Dermis blood vessel endothelial cell (primary cell): ENCODE measurements at places on chromosomes 5 and 9.
A peak's percentile ranks its signal among the peaks of the same experiment; 100 is the strongest.

- DNase-seq = no peak
Observed at GRCh38 chr5:159337016-159337955, 7.0 kb upstream of the IL12B start.

DNA sequence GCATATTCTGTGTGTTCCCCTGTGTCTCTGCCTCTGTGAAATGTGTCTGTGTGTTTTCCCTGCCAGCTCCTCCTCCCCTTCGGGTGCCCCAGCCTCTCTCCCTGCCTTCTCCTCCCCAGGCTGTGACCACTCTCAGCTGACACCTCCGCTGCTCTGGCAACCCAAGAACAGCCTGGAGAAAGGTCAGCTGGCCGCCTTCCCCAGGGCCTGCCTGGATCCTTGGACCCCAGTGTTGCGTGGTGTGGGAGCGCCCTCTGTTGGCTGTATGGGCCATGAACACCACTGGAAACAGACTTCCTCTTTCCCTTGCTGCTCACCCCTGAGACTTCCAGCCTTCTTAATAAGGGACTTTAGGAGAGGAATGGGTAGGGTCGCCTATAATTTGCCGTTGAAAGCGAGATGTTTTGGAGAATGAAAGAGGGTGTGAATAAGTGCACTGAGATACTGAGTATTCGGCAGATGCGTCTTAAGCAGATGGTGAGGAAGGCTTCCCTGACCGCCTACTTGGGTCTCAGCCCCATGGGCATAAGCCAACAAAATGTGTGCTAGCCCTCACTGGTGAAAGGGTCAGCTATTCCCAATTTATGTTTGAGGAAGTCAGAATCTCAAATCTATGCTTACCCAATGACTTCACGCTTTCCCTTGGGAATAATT, 114.9 kb upstream of the TRIM32 start:
- DNase-seq = peak; percentile 60

GRCh38 chr5:149410721-149411432, 31.8 kb upstream of the IL17B start:
- no peak for DNase-seq

DNA sequence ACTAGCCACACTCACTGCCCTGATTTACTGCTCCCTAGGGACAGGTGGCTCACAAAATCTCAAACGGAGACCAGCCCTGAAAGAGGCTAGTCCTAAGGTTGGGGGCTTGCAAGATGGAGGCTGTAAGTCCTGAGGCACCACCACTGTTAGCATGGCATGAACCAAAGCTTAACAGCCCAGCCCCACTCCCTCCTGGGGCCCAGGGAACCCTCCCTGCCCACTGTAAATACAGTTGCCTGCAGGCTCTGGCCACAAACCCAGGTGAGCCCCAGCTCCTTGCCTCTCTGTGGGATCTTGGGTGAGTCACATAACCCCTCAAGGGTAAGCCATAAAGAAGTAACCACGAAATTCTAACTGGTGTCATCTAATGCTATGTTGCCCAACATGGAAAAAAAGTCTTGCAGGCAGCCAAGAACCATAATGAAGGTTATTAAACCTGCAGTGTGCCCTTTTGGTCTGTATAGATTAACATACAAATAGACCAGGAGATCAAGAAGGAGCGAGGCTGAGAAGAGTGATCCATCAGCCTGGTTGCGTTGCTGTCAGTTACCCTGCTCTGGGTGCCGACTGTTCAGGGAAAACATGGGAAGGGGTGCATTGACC, 1.7 kb upstream of the POMT1 start:
- no peak for DNase-seq

DNA sequence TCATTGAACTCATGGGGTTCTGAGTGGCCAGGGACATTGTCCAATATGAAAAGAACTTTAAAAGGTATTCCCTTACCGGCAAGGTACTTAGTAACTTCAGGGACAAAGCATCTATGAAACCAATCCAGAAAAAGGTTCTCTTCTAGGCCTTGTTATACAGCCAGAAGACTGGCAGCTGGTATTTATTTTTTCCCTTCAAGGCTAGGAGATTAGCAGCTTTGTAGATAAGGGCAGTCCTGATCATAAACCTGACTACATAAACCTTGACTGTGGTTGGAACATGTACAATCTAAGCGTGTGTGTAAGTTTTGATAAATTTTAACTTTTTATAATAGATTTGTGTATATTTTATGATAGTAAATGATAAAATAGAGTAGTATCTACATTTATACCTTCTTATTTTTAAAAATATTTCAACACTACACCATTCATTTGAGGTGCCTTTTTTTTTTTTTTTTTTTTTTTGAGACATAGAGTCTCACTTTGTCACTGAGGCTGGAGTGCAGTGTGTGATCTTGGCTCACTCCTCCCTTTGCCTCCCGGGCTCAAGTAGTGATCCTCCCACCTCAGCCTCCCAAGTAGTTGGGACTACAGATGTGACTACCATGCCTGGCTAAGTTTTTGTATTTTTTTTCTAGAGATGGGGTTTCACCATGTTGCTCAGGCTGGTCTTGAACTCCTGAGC, 24.5 kb downstream of the RANBP17 start:
- DNase-seq = no peak

DNA sequence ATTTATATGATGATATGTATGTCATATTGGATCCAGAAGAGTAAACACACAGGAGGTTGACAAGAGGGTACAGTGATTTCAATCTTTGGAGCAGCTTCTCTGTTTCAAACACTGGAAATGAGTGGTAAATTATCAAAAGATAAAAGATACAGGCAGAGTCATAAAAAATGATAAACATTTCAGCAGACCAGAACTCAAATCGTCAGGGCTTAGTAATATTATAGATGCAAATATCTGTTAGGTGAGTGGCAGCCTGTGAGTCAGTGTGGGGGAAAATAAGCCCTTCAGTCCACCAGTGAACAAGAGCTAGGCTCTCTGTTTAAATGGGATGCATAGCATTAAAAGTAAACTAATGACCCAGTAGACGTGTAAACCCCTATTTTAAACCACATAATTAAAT, 1378.1 kb downstream of the EFNA5 start:
- DNase-seq = no peak

DNA sequence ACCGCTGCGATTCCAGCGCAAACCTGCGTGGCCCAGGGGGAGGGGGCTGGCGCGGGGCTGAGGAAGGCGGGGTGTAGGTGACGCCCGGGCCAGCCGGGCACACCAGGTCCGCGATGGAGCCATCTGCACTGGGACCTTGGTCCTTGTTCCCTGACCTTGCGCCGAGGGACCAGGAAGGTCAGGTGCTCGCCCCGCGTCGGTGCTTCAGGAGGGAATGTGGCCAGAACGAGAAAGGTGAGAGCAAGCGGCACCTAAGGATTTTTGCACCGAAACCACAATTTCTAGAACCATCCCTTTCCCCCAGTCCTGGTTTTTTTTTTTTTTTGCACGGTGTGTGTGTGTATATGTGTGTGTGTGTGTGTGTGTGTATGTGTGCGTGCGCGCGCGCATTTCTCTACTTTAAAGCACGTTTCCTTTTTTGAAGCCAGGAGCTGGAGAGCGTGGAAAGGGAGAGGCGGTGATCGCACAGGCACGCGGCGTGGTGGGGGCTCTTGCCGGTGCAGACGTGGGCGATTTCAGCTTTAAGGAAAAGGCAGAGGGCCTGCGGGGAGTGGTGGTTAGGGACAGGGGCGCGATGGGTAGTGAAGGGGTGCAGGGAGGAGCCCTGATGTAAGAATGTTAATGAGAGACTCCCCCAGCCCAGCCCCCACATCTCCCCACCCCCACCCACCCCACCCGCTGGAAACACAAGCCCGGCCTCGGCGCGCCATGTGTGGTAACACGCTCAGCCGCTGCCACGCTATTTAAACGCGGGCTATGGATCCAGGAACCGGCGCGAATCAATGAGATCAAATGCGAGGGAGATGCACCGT, at the start of gene NPR3:
Gene NPR3 (plus strand): TSS at position 772 of the 812 bp plus-strand sequence. CDS start 456 bp downstream, outside the sequence.
- DNase-seq = peak; percentile 33

DNA sequence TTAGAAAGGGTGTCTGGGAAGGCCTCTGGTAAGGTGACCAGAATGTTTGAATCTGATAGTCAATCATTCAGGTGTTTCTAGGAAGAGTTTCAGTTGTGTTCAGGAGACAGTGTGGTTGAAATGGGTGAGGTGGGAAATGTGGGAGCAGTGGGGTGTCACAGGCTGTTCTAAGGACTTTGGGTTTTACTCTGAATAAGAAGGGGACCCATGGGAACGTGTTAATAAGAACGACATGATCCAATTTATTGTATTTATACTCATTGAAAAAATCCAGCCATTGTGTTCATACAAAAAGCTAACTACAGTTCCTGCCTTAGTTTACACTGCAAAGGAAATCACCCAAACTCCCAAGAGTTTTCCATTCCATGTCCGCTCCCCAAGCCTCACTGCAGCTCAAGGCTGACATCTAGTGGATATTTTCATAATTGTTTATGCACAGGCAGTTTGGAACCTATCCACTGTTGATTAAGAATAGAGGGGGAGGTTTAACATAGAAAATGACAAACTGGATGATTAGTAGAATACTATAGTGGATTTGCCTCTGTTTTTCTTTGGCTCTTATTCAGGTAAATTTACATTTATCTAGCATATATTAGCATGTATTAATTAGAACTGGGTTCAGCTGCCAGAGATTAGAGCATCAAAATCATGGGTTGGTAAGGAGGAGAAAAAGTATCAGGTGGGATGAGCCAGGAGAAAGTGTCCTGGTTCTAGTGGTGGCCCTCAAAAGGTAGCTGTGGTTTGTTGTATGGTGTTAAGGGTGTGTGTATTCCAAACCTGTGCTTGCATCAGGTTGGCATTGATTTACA, 17.7 kb downstream of the CAVIN4 start:
- peak; percentile 88 for DNase-seq

GRCh38 chr9:36499174-36499890, 73.4 kb upstream of the MELK start:
- DNase-seq = no peak

GRCh38 chr5:51987669-51988209, 604.5 kb downstream of the ISL1 start:
- no peak for DNase-seq
